ENCODE measurements at places on chromosomes 1 and 21.

DNA sequence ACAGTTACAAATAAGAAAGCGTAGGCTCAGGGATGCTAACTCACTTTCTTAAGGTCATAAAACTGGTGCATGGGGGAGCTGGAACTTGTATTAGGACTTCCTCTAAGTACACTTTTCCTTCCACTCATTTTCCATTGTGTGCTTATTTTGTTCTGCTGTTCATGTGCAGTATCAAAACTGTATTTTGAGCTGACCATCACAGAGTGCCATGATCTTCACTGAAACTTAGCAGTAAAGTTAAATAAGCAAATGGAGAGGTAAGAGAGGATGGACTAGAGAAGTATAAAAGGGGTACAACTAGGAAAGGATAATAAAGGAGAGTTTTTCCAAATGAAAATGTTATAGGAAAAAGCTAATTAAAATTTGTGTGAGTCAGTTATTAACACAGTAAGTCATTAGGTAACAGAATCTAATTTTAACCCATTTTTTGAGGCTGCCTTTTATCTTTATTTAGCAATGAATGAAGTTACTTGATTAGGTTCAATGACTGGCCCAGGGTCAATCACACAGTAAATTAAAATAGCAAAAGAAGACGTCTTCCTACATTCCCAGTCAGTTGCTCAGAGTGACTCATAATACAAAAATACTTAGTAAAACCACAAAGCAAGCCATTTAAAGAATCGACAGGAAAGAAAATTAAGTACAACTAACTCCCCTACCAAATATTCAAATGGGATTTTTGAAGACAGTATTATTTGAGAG, 165.8 kb upstream of the C1orf105 start:
- no peak for DNase-seq

DNA sequence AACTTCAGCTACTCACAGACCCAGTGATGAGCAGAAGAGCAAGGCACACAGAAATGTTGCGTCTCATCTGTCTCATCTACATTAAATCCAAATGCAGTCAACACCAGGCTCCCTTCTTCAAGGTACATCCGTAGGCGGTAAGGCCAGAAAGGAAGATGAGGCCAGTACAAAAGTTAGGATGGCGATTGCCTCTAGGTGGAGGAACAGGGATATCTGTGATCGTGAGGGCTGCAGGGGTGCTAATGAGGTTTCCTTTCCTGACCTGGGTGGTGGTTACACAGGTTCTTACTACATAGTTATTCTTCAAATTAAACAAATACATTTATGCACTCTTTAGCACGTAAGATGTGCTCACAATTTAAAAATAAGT, 1.4 kb upstream of the MYBPH start:
- DNase-seq, result no peak

- no peak for DNase-seq
Measured at GRCh38 chr1:10675813-10676212, 120.6 kb downstream of the CASZ1 start.

DNA sequence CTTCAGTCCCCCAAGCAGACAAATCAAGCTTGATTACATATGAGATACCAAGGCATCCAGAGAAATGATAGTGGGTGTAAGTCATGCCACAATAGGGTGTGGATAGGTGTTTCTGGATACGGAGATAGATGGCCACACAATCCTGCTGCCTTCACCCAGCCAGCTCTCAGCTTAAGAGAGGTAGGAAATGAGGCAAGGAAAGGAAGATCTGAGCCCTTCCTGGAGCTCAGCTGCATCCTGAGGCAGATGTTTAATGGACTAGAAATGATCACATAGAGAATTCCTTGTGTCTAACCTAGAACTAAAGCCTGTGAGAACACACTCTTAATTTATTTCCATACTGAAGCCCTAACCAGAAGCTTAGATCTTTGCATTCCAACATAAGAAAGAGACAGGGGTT, 210.3 kb downstream of the ST6GALNAC3 start:
- no peak for DNase-seq

- DNase-seq, result no peak
Measured at GRCh38 chr1:30966690-30967369, 58.3 kb upstream of the SDC3 start.

GRCh38 chr1:17875882-17876280, 120.7 kb downstream of the ACTL8 start:
- no peak for DNase-seq

GRCh38 chr1:209586221-209586740, 2.8 kb downstream of the CAMK1G start:
- DNase-seq, result no peak

GRCh38 chr1:30286241-30286987, 437.0 kb downstream of the MATN1 start:
- no peak for DNase-seq

GRCh38 chr1:184753117-184753516, 1.5 kb downstream of the EDEM3 start:
- no peak for DNase-seq

- DNase-seq, result no peak
Measured at GRCh38 chr1:203695116-203695515, 68.5 kb downstream of the ATP2B4 start.

- DNase-seq, result no peak
Measured at GRCh38 chr1:150544204-150544603, 5.0 kb upstream of the ADAMTSL4 start.

DNA sequence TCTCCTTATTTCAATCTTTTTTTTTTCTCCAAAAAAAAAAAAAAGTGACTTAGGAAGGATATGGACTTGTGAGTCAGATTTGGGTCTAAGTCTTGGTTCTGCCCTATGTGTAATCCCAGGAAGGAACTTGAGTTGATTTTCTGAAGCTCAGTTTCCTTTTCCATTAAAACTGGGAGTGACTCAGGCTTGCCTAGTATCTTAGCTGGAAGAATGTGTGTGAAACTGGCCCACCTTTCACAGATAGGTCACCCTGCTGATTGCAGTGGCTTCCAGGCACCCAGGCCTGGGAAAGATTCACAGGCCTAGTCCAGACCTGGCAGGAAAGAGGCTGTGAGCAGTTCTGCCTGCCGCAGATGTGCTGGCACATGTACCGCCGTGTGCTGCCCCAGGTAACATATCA, 218.3 kb upstream of the HOOK1 start:
- no peak for DNase-seq
